HS-27A (cell line): ENCODE measurements at places on chromosomes 2 and 18.

GRCh38 chr2:48210189-48210588 lies 303.9 kb upstream of the FBXO11 start:
- no peak for DNase-seq

DNA sequence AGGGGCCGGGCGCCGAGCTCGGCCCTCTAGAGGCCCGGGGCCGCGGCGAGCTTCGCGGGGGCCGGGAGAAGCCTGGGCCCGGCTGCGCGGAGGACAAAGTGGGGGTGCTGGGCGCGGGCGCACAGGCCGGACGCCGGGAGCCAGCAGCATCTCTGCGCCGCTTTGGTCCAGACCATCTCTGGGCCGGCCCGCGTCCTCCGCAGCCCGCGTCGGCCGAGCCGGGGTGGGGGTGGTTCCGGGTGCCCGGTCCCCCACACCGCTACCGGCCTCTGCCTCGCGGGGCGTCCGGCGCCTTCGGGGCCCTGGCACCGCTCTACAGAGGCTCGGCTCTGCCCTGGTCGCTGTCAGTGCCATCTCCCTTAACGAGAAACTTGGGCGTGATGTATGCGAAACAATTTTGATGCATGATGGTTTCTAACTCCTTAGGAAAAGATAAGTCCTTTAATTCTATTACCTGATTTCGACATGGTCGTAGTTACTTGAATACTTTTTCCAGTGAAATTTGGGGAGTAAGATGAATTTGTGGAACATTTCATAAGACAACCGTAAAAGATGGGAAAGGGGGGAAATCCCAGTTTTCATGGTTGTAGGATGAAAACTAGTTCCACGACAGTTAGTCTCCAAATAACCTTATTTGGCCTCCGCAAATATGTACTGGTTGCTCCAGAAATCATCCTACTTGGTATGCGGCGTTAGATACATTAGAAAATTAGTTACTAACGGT lies 562 bp downstream of the TWSG1 start:
- no peak for DNase-seq

DNA sequence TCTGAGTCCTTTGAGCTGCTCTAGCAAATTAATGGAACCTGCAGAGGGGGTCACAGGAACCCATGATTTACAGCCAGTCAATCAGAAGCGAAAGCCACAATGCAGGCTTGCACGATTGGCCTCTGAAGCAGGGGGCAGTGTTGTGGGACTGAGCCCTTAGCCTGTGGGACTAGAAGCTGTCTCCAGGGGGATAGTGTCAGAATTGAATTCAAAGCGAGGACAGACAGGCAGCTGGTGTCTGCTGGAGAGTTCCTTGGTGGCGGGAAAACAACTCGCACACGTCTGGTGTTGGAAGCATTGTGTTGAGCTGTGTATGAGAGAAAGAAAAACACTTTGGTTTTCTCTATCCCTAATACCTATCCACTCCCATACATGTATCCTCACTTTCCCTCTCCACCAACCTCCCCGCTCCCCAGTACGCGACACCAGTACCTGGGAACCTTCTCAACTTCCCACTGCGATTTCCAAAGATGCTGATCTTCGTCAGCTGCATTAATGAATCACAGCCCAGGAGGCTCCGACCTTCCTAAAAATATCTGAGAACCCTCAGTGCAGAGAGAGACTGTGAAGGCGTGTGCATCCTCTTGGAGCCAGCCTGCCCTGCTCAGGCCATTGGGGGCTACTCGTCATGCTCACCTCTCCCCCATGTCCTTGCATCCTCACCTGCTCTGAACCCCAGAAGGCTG lies 88.2 kb downstream of the HS1BP3 start:
- no peak for DNase-seq

DNA sequence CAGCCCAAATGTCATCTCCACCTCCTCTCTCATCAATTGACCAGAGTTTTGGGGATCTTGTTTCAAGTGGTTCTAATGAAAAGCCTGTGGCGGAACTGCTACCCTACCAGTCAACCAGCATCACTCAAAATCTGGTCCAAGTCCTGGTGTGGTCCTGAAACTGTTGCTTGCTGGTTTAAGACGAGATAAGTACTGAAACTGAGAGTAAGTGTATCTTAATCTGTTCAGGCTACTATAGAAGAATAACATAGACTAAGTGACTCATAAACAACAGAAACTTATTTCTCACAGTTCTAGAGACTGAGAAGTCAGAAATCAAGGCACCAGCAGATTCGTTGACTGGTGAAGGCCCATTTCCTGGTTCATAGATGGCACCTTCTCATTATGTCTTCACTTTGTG lies 879 bp upstream of the GALNT5 start:
- DNase-seq, result no peak

- DNase-seq, result peak; percentile 82
Measured at GRCh38 chr2:10413991-10414451, 34.1 kb downstream of the ODC1 start.

GRCh38 chr2:131010566-131010965 lies 82.7 kb downstream of the FAM168B start:
- DNase-seq, result no peak

DNA sequence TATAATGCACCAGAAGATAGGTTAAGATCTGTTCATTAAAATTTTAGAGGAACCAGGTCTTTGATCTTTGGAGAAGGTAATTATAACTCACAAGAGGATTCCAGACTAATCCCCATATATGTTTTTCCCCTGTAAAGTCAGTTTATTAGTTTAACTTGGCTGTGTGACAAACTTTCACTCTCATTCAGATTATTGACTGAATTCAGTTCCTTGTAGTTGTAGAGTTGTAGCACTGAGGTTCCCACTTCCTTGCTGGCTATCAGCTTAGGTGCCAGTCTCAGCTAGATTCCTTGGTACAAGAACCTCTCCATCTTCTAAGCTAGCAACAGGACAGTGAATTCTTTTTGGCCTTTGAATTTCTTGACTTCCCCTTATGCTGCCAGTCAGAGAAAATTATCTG lies 19.1 kb downstream of the REG1A start:
- DNase-seq, result no peak

DNA sequence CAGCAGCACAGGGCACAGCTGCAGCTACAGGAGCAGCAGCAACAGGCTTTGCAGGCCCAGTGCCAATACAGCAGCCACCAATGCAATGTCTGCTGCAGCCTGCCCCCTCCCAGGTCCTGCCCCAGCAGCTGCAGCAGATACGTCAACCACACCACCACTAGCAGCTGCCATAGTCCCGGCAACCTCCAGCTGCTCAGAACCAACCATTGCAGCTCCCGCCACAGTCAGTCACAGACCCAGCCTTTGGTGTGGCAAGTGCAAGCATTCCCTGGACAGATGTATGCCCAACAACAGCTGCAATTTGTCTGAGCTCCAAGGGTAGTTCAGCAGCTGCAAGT lies 53.3 kb upstream of the TUBA3E start:
- no peak for DNase-seq

DNA sequence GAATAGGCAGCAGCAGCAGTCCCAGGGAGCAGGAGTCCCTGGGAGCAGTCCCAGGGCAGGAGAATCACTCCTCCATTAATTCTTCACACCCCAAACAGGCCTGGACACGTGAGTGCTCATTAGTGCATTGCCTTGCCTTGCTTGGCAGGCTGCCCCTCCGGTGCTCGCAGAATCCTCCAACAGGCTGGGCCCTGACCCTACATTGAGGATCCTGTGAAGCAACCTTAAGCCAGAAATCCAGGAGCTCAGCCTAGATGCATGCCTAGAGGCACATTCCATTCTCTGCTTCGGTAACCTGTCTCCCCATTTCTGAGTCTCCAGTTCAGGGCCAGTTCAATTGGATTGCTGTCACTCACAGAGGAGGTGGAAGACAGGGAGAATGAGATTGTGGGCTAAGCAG lies 97.4 kb upstream of the LRATD1 start:
- DNase-seq, result no peak

GRCh38 chr2:46684661-46685060 lies 205.3 kb downstream of the TMEM247 start:
- DNase-seq, result no peak

GRCh38 chr2:16224298-16225045 lies 284.1 kb downstream of the MYCN start:
- DNase-seq, result no peak

- no peak for DNase-seq
Measured at GRCh38 chr2:108270768-108271506, 17.8 kb upstream of the SULT1C2 start.

DNA sequence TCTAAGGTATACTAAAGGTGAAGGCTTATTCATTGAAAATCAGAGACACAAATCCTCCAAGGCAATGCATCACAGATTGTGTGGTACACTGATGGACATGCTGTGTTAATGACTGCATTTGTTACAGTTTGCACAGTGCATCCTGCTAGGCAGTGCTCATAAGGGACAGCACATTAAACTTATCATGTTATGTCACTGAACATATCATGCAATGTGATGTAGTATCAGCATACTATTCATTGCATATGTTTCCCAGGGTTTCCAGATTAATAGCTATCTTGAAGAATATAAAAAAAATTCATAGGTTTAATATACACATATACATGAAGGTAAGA lies 225.3 kb downstream of the NCKAP5 start:
- no peak for DNase-seq

DNA sequence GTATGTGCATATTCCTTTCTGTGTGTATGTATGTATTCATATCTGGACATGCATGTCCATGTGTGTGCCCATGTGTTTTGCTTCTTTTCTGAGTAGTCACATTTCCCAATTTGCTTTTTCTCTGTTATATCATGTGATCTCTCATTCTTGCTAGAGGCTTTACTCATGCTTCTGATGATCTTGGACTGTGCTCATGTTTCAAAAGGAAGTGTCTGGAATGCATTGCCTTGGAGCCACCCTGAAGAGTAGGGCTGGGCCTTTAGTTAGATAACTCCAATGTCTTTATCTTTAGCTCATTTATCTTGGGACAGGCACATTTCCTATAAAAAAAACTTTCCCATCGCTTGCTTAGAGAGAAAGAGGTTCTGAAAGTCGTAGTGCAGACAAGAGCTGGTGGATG lies 859.2 kb downstream of the CNTNAP5 start:
- DNase-seq, result no peak

DNA sequence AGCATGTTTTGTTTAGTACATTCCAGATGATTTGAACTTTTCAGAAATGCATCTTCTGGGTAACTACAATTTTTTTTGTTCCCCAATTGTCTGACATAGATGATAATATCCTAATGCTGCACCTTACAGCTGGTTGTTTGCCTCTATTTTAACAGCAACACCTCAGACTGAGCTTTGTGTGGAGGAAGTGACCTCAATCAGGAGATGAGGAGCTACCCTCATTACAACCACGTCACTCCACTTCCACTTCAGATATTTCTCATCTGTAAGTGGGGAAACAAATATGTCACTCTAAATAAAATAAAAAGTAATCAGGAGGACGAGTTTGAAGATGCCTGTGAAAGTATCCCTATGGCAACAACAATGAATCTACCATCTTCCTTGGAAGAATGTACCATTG lies 12.1 kb upstream of the SRSF7 start:
- no peak for DNase-seq

DNA sequence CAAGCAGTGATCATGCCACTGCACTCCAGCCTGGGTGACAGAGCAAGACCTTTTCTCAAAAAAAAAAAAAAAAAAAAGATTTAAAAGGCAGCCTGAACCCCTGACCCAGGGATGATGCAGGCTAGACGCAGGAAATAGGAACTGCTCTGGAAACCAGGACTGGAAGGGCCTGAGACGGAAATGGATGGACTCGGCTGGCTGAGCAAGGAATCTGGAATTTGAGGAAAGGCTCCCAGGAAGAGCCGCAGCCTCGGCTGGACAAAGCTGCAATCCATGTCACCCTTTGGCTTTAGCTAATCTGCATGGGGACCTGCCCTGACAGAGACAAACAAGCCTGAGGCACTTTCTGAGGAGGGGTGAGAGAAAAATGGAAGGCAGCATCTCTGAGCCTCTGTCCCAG lies 55.0 kb upstream of the DAPL1 start:
- no peak for DNase-seq

- DNase-seq, result no peak
Measured at GRCh38 chr2:20169796-20170703, 54.9 kb downstream of the SDC1 start.

DNA sequence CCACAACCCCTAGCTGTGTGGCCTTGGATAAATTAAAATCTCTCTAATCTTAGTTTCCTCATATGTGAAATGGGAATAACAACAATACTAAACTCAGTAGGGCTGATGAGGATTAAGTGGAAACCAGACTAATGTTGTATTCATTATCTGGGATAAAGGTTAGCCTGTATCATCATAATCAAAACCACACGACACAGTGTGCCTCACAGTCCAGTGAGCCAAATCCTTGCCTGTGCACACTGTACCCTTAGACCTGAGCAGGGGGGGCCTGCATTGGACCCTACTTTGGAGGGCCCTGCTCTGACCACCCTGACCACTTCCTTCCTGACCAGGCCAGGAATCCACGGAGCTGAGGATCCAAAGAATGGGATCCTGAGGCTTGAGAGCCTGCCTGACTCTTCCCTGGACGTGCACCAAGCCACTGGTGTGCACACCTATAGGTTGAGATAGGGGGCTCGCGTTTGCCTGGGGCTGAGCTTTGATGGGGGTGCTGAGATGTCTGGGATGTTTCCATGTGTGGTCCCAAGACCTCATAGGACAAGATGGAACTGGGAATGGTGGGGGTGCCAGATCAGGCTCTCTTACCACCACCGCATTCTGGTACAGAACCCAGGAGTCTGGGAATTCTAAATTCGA lies 69.7 kb downstream of the TGOLN2 start:
- no peak for DNase-seq

DNA sequence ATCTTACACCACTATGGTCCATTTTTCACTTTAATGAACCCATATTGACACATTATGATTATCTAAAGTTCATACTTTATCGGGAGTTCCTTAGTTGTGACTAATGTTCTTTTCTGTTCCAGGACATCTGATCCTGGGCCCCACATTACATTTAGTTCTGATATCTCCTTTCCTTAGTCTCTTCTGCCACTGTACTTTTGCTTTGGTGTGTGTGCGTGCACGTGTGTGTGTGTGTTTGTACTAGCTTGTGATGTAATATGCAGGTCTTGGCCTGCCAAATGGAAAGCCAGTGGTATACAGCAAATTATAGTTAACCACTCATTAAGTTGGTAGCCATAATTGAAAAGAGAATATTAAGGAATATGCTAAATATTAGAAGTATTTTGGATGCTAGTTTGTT lies 88.0 kb downstream of the CDC42EP3 start:
- no peak for DNase-seq

DNA sequence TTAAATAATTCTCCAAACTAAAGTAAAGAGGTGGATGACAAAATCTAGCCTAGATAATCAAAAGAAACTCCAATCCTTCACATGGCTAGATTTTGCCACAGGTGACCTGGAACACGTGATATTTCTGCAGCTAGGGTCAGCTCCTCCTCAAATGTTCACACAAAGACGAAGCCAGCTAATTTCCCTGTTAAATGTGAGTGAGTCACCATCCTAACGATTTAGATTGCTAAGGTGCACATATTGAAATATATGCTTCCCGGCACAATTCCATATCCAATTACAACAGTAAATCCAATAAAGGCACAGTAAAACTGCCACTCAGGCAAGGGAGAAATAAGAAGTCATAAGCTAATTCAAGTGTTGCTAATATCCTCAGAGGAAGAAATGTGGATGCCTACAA lies 28.7 kb downstream of the IKZF2 start:
- no peak for DNase-seq

DNA sequence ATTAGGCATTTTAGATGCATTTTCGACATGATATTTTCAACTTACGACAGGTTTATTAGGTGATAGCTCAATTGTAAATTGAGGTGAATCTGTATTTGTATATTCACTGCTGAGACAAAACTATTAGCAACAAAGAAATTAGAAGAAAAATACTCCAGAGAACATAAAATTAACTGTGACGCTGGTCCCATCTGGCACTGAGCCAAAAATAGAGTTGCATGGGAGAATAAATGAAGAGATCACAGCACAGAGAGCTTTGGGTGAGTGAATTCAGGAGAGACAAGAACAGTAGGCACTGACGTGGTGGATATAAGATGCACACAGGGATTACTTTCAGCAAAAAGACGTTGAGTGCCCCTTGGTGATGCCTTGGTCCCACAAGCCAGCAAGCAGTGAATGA lies 306.2 kb upstream of the RAB6C start:
- DNase-seq, result no peak
